ENCODE measurements at places on chromosomes 16 and 17.

DNA sequence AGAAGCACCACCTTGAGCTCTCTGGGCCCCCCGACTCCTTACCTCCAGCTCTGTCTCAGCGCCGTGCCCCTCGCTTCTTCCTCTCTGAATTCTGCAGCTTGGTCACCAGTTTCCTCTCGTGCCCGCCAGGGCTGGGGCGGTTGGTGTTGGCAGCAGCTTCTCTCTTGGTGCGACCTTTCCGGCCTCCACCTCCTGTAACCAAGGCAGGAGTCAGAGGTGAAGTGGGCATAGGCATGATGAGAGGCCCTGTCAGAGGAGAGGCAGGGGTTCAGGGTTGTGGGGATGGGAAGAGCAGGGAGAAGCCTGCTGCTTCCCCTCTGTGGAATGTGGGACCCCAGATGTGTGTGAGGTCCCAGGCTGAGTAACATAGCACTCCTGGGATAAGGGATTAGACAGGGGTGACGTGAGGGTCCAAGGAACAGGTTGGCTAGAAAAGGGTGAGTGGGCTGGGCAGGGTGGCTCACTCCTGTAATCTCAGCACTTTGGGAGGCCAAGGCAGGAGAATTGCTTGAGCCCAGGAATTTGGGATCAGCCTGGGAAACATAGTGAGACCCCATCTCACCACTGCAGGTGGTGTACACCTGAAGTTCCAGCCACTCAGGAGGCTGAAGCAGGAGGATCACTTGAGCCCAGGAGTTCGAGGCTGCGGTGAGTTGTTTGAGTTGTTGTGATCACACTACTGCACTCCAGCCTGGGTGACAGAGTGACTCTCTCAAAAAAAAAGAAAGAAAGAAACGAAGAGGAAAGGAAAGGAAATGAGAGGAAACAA, 626 bp downstream of the NUPR1 start:
- no peak for DNase-seq

DNA sequence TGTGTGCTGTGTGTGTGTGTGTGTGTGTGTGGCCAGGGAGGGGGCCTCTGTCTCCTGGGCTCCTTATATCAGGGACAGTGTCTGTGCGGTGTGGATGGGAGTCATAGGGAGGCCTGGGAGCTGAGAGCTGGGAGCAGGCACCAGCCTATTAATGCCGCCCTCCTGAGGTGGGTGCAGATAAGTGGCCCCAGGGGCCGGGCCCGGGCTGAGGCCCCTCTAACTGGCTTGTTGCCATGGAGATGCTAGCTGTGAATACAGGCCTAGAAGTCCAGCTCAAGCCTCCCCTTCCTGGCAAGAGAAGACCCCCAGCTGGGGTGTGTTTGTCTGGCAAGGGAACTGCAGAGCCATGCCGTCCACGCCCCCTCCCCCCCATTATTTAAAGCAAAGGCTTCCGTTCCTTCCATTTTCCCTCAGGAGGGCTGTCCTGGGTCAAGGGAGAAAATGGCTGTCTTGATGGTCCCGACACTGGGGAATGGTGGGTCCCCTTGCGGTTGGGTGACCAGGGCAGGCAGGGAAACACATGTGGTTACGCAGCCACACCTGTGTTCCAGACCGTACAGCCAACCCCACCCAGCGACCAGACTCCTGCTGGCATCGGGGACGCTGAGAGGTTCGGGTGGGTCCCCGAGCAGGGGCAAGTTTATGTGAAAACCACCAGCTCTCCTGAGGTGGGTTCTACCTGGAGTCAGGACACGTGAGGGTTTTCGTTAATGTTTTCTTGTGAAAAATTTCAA, 141.1 kb downstream of the MRM1 start:
- DNase-seq: no peak

DNA sequence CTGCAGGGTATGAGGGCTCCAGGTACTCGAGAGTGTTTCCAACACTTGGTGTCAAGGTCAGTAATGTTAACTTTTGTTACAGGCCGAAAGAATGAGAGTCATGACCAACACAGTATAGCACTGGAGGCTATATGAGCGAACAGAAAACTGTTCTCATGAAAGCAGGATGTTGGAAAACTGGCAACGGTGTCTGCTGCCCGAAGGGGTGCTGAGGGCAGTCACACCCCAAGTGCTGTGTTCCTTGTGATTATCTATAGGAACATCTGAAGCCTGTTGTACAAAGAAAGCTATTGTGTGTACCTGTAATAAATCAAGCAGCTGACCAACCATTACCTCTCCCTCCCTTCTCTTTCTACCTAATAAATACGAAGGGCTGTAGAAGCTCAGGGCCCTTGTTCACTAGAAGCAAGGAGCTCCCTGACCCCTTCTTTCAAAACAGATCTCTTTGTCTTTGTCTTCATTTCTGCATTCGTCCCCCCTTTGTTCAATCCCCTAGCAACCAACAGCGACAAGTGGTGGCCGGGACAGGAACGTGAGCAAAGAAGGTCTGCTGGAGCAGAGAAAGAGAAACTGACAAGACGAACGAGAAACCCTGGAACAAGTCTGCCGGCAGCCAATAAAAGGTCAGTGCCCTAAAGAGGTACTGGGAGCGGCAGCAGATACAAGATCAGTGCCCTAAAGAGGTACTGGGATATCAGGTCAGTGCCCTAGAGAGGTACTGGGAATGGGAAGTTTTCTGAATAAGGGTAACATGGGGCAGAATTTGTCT, 7.6 kb downstream of the CD300LD start:
- no peak for DNase-seq

DNA sequence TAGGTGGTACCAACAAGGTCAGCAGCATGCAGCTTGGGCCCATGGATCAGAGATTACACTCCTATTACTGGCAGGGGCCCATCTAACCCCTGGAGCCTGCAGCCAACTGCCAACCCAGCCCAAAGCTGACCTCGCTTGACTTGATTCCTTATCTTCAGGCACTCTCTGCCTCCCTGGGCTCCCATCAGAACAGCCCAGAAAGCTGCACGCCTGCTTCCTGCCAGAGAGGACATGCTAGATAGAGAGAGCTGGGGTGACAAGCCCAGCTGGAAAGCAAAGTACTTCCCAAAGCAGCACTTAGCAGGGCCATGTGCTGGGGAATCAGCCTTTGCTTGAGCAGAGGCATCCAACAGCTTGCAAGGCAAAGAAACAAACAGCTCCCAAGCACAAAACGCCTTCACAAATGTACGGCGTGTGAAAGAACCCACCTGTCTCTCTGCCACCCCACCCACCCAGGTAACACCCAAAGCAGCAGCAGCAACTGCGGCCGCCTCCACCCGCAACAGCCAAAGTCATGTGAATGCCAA, 74.2 kb upstream of the NLK start:
- no peak for DNase-seq

DNA sequence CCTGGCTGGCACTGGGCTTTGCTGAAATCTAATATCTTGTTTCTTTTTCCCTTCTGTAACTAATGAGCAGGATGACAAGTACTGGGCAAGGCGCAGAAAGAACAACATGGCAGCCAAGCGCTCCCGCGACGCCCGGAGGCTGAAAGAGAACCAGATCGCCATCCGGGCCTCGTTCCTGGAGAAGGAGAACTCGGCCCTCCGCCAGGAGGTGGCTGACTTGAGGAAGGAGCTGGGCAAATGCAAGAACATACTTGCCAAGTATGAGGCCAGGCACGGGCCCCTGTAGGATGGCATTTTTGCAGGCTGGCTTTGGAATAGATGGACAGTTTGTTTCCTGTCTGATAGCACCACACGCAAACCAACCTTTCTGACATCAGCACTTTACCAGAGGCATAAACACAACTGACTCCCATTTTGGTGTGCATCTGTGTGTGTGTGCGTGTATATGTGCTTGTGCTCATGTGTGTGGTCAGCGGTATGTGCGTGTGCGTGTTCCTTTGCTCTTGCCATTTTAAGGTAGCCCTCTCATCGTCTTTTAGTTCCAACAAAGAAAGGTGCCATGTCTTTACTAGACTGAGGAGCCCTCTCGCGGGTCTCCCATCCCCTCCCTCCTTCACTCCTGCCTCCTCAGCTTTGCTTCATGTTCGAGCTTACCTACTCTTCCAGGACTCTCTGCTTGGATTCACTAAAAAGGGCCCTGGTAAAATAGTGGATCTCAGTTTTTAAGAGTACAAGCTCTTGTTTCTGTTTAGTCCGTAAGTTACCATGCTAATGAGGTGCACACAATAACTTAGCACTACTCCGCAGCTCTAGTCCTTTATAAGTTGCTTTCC, 56.0 kb downstream of the HLF start:
- DNase-seq: no peak

DNA sequence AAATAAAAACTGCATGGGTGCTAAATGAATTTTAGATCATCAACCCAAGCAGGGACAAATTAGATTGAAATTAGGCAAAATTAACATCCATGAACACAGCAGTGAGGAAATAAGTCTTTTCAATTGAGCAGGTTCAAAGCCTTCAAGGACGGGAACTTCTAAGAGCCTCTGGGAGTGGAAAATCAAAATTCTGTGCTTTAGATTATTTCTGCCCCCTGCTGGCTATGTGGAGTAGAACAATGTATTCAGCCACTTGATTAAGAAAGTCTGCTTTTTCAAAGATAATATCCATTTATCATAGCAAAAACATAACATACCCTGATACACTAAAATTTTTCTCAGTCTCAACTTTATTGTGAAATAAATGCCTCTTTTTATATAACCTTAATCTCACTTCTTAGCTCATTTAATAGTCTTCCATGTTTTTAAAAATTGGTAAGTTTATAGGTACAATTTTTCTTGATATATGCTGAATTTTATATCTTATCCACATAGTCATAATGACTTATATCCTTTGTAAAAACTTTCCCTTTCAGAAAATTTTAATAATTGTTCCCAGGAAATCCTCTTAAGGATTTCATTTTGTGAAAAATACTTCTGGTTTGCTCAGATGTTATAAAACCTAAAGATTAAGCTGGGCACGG, 28.1 kb upstream of the NOL11 start:
- no peak for DNase-seq

GRCh38 chr16:69942099-69942491, 9.0 kb upstream of the CLEC18A start:
- DNase-seq: no peak

GRCh38 chr17:48579760-48580554, 1.8 kb upstream of the HOXB4 start:
- no peak for DNase-seq

GRCh38 chr16:11326084-11326736, 19.0 kb upstream of the RMI2 start:
- DNase-seq: no peak

DNA sequence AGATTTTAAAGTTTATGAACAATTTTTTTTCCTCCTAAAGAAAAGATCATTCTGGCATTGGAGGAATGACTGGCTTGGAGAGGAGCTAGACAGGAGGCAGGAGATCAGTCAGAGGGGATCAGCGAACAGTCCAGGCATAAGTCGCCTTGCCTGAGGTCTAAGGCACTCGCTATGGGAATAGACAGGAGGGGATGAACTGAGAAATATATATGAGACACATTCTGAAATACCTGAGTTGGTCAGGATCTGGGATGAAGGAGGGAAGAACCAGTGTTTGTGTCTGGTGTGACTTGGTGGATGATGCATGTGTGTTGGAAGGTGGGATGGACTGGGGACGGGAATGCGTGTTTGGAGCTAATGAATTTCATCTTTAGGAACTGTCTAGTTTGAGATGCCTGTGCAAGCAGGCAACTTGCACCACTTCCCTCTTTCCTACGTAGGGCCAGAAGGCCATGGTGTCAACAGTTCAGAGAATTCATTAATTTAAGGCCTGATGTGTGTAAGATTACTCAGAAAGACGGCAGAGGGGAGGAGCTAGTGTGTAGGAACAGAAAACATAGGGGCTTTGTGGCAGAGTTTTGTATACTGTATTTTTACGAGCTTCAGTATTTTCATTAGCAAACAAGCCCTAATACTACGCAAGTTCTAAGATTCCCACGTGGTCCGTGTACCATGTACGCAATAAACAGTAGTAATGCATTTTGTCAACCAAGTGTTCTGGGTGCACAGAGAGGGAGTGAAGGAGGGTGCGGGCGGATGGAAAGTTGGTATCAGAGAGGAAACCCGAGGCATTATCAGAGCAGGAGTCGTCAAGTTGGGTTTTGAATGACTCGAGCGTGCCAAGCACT, 825 bp downstream of the HEATR6 start:
- no peak for DNase-seq

- DNase-seq: no peak
Measured at GRCh38 chr16:87538594-87538993, 45.8 kb upstream of the ZCCHC14 start.

DNA sequence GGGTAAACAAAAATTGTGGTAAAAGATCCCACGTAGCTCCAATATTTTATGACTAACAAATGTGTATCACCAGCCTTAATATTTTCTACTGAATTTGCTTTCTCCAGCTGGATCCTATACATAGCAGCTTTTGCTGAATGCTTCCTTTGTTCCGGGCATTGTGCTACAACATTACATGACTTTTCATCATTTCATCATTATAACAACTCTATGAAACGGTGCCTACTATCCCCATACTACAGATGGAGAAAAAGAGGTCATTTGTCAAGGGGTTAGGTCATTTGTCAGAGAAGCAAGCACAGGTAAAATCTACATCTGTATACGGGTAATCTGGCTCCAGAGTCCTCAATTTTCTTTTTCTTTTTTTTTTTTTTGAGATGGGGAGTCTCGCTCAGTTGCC, 74.3 kb downstream of the KANSL1 start:
- DNase-seq: no peak

- DNase-seq: no peak
Measured at GRCh38 chr17:82314012-82314726, 3.2 kb downstream of the CD7 start.

DNA sequence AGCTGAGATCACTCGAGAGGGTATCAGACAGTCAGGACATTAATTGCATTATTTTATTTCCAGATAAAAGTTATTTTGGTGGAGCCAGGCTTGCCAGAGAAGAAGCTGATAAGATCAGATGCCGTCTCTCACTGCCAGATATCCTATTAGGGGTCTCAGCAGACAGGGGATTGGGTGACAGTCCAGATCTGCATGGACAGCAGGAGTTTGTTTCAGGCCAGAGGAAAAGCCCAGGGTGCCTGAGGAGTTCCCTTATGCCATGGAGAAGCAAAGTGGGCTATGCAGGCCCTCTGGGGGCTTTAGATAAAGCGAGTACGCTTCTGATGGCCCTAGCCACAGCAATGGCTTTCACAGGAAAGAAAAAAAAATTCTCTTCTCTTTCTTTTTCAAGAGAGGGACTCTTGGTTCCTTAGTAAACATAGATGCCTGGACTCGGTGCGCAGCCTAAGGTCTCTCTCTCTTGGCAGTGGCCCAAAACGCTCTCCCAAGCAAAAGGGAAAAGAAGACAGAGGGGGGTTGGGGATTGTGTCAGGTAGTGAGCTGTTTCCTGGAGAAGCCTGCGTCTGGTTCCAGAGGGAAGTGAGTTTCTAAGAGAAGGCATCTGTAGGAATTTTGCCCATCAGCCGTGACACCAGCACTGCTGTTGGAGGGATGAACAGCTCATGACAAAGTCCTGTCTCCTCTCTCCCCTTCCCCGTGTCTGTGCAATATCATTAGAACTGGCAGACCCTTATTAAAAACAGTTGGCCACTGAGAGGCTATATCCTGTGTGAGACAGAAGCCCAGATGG, 166.3 kb upstream of the FOXF1 start:
- DNase-seq: no peak

GRCh38 chr16:24609740-24610415, 70.5 kb downstream of the RBBP6 start:
- DNase-seq: no peak

DNA sequence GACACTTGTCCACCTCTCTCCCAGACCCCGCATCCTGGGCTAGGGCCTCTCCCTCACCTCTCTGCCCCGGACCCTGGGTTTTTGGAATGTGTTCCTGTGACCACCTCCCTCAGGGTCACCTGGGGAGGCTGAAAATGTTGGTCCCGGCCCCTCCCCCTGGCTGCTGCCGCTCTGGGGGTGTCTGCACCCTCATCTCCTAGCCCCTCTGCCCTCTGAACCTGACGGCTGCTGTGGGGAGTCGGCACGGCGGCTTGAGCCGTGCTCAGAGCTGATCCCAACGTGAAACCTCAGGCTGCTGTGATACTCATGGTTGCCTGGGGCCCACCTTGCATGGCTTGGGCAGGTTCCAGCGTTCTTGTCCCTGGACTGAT, 42.8 kb downstream of the ADCY7 start:
- no peak for DNase-seq

Data from cerebellar nuclear complex (tissue), 1 donor.